Activated CD8-positive, alpha-beta T cell treated with anti-CD3 and anti-CD28 coated beads for 36 hours (primary cell): ENCODE measurements at places on chromosomes 11 and 22. TPM values are rescaled to one million over a fixed set of nuclear protein-coding genes. Genes with fewer than 3 reads are reported as not detected.
A peak's percentile ranks its signal among the peaks of the same experiment; 100 is the strongest.

DNA sequence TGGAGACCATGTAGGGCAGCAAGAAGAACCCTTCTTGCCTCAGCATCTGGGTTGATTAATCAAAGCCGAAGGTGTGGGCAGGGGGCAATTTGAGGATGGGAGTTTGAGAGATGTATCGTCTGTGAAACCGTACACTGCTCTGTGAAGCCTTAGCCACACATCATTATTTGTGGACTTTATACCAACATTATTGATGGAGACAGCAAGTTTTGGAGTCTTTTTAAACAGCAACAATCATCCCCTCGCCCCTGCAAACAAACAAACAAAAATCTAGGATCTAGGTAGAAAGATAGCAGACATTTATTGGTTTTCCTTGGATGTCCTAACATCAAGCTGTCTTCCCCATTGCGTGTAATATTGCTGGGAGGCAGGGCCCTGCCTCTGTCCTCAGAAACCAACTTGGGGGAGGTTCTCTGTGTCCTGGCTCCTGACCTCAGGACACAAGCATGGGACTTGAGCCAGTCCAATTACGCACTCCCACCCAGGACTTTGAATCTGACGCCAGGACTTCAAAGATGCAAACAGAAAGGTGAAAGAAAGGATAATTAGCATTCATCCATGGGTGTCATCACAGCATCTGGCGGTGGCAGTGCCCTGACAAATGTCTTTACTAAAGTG is 61.6 kb upstream of the PLET1 start:
- H3K36me3 ChIP-seq = peaks cover 3% of the 10 kb centered on the region
- H3K27me3 ChIP-seq = no peaks in the 10 kb centered on the region
- DNase-seq = no peak
- H3K4me3 ChIP-seq = no peak overlapping the region

Gene PATE2
- not detected for total RNA-seq

GRCh38 chr11:10352921-10353550 is 48.2 kb downstream of the ADM start:
- H3K36me3 ChIP-seq = no peaks in the 10 kb centered on the region
- peaks cover 3% of the 10 kb centered on the region for H3K4me1 ChIP-seq
- peaks cover 22% of the 10 kb centered on the region for H3K27me3 ChIP-seq
- no peak overlapping the region for H3K27ac ChIP-seq

- peaks cover 18% of the 10 kb centered on the region for H3K4me1 ChIP-seq
- no peak for DNase-seq
- no peaks in the 10 kb centered on the region for H3K27me3 ChIP-seq
Measured at GRCh38 chr11:34926101-34926830, 9.8 kb downstream of the PDHX start.

DNA sequence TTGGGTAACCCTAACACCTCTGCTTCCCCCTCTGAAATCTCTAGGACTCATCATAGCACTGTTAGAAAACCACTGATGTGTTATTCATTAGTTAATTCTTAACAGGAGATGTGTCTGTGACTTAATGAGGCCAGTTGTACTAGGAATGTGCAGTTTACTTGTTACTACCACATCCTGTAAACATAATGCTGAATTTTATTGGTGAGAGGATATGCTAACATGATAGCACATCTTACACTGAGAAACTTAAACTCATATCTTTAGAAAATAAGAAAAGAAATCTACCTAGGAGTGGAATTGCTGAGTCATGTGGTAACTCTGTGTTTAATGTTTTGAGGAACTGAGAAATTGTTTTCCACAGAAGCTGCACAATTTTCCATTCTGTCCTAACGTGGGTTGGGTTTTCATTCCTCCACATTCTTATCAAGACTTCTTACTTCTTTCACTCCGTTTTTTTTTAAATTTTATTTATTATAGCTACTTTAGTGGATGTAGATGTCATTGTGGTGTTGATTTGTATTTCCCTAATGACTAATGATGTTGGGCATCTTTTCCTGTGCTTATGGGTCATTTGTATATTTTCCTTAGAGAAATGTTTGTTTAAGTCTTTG is 33.7 kb downstream of the RNF121 start:
- peak overlapping the region; percentile 79 for H3K27ac ChIP-seq
- H3K4me1 ChIP-seq = peaks cover 25% of the 10 kb centered on the region
- no peaks in the 10 kb centered on the region for H3K27me3 ChIP-seq
- H3K4me3 ChIP-seq = no peak overlapping the region
- DNase-seq = no peak

Gene CASP1
- total RNA-seq = 31.9 TPM

GRCh38 chr11:64763526-64764039 is 3.8 kb upstream of the PYGM start:
- H3K4me1 ChIP-seq = peaks cover 79% of the 10 kb centered on the region
- H3K36me3 ChIP-seq = peaks cover 56% of the 10 kb centered on the region
- no peaks in the 10 kb centered on the region for H3K27me3 ChIP-seq
- no peak overlapping the region for H3K4me3 ChIP-seq

GRCh38 chr11:2933375-2934020 is 4.3 kb upstream of the PHLDA2 start:
- peaks cover 6% of the 10 kb centered on the region for H3K27me3 ChIP-seq
- peak; percentile 85 for DNase-seq
- no peak overlapping the region for H3K4me3 ChIP-seq

DNA sequence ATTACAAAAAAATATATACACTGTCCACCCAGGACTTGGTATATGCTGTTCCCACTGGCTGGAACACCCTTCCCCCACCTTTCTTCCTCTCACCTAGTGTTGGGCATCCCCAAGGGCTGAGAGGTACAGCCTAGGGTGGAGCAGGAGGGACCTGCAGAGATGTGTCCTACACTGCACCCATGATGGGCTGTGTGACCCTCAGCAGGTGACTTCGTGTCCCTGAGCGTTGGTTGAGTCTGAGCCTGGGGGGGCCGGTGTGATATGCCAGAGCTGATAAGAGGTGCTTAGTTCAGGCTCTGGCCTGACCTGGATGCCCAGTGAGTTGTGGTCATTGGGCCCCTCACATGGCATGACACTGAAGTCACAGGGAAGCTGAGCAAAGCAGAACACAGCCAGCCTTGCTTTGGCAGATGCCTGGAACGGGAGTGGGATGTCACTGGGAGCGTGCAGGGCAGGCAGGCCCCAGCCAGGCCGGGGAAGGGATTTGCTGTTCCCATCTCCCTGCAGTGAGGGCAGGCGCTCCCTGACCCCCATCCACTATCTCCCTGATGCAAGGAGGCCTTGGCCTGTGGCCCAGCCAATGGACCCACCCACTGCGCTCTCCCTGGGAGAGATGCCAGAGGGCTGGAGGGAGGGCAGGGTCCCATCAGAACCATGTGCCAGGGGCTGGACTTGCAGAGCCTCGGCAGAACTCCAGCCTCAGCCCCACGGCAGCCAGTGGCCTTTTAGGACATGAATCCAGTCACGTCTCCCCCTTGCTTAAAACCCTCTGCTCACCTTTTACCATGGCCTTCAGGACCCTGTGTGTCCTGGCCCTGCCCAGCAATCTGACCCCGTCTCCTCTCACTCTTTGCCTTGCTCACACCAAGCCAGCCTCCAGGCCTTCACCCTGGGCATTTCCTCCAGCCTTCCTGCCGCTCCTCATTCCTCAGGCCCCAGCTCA is 138.9 kb downstream of the MN1 start:
- H3K36me3 ChIP-seq = no peaks in the 10 kb centered on the region
- H3K4me1 ChIP-seq = no peaks in the 10 kb centered on the region
- peaks cover 2% of the 10 kb centered on the region for H3K27me3 ChIP-seq

DNA sequence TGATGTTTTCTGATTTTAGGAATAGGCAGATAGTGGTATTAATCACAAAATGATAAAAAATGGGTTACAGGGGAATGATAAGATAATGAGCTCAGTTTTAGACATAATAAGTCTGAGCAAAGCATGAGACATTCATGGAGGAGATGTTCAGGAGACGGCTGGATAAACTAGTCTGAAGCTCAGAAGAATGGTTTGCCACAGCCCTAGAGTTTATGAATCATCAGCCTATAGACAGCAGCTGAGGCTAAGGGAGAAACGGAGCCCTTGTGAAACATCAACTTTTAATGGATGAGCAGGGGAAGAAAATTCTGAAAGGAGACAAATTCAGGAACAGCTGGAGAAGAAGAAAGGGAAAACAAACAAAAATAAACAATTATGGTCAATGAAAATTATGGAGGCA is 87.2 kb downstream of the RELT start:
- H3K27ac ChIP-seq = no peak overlapping the region
- H3K36me3 ChIP-seq = no peaks in the 10 kb centered on the region
- H3K27me3 ChIP-seq = no peaks in the 10 kb centered on the region
- DNase-seq = no peak

DNA sequence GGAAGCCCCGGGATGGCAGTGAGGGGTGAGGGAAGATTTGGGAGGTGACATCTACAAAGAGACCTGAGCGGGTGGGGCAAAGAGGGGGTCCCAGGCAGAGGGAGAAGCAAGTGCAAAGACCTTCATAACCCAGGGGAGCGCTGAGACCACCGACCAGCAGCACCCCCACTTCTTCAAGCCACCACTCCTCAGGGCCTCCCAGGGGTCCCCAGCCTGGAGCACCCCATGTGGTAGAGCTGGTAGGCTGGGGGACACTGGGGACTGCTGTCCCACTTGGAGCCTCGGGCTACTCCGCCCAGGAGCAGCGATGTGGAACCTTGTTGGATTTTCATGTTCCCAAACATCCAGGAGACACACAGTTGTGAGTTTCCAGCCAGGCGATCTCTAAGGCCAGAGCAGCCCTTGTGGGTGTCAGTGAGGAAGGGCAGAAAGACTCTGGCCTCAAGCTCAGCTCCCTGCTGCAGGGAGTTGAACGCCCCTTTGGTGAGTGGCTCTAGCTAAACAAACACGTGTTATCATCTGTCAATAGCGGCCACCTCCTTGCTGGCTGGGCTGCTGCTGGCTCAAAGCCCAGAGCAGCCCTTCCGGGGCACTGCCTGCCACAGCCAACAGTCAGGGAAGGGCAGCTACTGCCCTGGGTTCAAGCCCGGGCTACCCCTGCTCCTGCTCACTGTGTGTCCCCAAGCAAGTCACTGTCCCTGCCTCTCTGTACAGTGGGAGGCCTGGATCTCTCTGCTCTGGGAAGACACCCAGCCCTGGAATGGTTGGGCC is 25.7 kb upstream of the CHKA start:
- no peaks in the 10 kb centered on the region for H3K27me3 ChIP-seq
- H3K27ac ChIP-seq = no peak overlapping the region

Gene CELSR1
- total RNA-seq = 0.36 TPM

DNA sequence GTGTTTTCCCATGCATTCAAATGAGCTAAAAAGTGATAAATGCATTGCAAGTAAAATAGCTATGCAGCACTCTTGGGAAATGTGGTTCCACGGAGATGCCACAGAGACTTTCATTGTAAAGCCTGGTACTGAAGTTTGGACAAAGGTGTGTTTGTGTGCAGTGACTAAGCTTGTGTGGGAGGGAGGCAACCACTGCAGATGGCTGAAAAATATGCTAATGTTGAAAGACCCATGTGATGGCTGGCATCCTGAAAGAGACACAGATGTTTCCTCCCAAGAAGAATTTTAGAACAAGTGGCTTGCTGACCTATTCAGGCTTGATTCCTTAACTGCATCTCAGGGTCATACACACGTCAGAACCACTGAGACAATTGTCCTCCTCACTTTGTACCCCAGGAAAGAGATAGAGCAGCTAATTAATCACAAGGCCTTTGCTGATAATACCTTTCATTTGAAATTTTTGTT is 73.8 kb downstream of the FAM76B start:
- H3K36me3 ChIP-seq = no peaks in the 10 kb centered on the region
- DNase-seq = peak; percentile 81
- H3K4me3 ChIP-seq = no peak overlapping the region
- H3K4me1 ChIP-seq = peaks cover 47% of the 10 kb centered on the region
- peaks cover 3% of the 10 kb centered on the region for H3K27me3 ChIP-seq

Gene PDGFD
- not detected for total RNA-seq

GRCh38 chr11:108793611-108794010 is 128.7 kb downstream of the DDX10 start:
- H3K27me3 ChIP-seq = no peaks in the 10 kb centered on the region
- no peak overlapping the region for H3K4me3 ChIP-seq
- DNase-seq = no peak

- no peak overlapping the region for H3K27ac ChIP-seq
- H3K27me3 ChIP-seq = peaks cover 9% of the 10 kb centered on the region
- H3K4me3 ChIP-seq = no peak overlapping the region
- no peaks in the 10 kb centered on the region for H3K4me1 ChIP-seq
- DNase-seq = no peak
Measured at GRCh38 chr11:74522776-74523175, 29.3 kb upstream of the LIPT2 start.

DNA sequence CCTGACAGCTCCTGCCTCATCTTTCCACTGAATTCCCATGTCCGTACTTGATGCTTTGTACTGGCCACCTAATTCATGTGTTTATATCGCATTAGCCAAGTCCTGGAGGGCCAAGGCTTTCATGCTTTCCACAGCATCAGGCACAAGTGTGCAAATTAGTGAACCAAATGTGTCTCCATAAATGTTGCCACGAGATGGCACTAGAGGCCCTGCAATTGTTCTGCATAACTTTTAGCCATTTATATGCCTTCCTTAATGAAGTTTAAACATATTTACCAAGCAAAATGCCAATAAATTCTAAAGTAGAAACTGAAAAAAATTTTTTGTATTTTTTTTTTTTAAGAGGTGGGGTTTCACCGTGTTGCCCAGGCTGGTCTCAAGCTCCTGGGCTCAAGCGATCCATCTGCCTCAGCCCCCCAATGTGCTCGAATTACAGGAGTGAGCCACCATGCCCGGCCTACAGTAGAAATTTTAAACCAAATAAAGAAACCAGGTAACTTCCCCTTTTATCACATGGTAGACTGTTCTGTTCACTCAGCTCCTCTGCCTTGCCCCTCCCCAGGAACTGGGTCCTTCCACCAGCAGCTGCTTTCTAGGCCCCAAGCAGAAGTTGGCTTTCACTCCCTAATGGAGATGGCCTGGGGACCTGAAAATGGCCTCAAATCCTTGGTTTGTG is 20.8 kb upstream of the IL18BP start:
- no peaks in the 10 kb centered on the region for H3K4me1 ChIP-seq

Gene SERPIND1
- not detected for total RNA-seq

Gene DRD2
- total RNA-seq = not detected

Gene IGLL1
- total RNA-seq = not detected

Gene CPT1A
- total RNA-seq = 17.5 TPM

Gene PNPLA3
- 0.58 TPM for total RNA-seq

Gene ACRV1
- not detected for total RNA-seq

DNA sequence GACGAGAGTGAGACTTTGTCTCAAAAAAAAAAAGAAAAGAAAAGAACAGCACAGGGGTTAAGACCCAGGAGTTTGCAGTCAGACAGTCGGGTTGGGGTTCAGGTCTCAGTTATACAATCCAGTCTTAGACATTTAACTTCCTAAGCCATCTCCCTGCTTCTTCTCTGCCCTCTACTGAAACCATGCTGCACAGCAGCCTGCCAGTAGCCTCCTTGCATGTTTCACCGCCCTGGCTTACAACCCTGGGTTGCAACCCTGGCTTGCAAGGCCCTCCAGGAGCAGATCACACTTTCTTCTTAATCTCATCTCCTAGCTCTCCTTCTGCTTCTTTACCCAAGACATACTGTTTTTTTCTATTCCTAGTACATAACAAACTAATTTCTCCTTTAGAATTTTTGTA is 5.9 kb upstream of the B3GAT3 start:
- H3K27me3 ChIP-seq = no peaks in the 10 kb centered on the region
- peaks cover 40% of the 10 kb centered on the region for H3K36me3 ChIP-seq
- no peak overlapping the region for H3K4me3 ChIP-seq
- H3K4me1 ChIP-seq = peaks cover 5% of the 10 kb centered on the region
- peak overlapping the region; percentile 14 for H3K27ac ChIP-seq

- peaks cover 93% of the 10 kb centered on the region for H3K4me1 ChIP-seq
- peaks cover 57% of the 10 kb centered on the region for H3K36me3 ChIP-seq
- no peak for DNase-seq
- H3K27ac ChIP-seq = no peak overlapping the region
- no peak overlapping the region for H3K4me3 ChIP-seq
- H3K27me3 ChIP-seq = no peaks in the 10 kb centered on the region
Measured at GRCh38 chr11:96318850-96319249, 24.1 kb downstream of the MAML2 start.
